ENCODE measurements at places on chromosomes 5 and 9.

- DNase-seq = no peak
- no peak overlapping the region for H3K27ac ChIP-seq
- H3K4me1 ChIP-seq = no peaks in the 10 kb centered on the region
- peaks cover 3% of the 10 kb centered on the region for H3K36me3 ChIP-seq
- no peaks in the 10 kb centered on the region for H3K27me3 ChIP-seq
Observed at GRCh38 chr9:95816716-95817115, 58.8 kb upstream of the ERCC6L2 start.

DNA sequence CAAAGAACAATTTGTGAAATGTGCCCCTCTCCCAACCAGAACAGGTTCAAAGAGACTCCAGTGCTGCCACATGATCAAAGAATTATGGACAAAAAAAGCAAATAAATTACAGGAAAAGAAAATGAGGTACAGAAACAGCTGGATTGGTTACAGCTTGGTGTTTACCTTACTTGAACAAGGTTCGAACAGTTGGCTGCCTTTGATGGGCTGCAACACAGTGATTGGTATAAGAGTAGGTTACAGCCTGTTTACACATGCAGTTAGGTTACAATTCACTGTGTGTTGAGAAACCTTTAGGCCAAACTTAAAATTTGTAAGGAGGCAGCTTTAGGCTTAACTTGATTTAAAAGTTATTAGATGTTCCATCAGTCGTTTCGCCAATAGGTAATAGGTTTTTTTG lies 3.4 kb upstream of the MOCS2 start:
- peaks cover 21% of the 10 kb centered on the region for H3K4me1 ChIP-seq
- H3K27me3 ChIP-seq = no peaks in the 10 kb centered on the region
- DNase-seq = no peak
- no peak overlapping the region for H3K4me3 ChIP-seq
- no peaks in the 10 kb centered on the region for H3K36me3 ChIP-seq

DNA sequence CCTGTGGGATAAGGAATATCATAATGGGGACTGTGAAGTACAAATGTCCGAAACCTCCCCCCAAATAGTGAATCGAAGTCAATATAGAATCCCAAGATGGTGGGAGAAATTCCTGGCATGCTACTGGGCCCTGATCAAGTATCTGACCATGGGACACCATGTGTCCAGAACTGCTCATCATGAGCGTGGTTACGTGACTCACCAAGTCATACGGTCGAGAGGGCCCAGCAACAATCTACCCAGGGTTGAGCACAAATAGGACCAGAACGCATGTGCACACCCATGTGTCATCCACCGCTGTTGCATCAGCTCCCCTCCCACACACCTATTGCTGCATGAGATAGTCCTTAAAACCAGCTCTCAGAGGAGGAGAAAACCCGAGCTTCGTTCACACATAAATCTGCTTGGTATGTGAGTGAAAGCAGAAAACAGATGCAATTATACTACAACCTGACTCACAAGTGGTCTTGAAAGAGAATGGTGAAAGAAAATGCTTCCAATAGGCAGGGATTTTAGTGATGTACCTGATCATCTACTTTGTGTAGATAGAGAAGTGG lies 353.2 kb downstream of the CWC27 start:
- peaks cover 20% of the 10 kb centered on the region for H3K4me1 ChIP-seq
- no peak overlapping the region for H3K4me3 ChIP-seq
- no peaks in the 10 kb centered on the region for H3K27me3 ChIP-seq
- peak; percentile 64 for DNase-seq
- H3K36me3 ChIP-seq = no peaks in the 10 kb centered on the region
- no peak overlapping the region for H3K27ac ChIP-seq

DNA sequence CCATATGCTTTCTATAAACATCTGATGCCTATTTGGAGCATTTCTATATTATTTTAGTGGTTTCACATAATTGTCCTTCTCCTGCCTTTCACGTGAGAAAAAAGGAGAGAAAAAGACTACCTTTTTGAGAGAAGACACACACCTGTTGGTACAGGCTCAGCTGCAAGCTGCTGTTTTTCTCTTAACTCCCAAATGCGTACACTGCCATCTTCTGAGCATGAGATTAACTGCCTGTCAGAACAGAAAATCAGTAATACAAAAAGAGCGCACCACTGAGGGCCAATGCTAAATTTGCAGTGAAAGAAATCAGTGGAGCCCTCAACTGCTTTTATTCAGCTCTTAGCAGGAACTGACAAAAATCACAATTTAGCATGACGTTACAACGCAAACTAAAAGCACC lies 54.9 kb downstream of the WDR41 start:
- no peak for DNase-seq
- H3K4me3 ChIP-seq = no peak overlapping the region
- H3K27ac ChIP-seq = no peak overlapping the region

DNA sequence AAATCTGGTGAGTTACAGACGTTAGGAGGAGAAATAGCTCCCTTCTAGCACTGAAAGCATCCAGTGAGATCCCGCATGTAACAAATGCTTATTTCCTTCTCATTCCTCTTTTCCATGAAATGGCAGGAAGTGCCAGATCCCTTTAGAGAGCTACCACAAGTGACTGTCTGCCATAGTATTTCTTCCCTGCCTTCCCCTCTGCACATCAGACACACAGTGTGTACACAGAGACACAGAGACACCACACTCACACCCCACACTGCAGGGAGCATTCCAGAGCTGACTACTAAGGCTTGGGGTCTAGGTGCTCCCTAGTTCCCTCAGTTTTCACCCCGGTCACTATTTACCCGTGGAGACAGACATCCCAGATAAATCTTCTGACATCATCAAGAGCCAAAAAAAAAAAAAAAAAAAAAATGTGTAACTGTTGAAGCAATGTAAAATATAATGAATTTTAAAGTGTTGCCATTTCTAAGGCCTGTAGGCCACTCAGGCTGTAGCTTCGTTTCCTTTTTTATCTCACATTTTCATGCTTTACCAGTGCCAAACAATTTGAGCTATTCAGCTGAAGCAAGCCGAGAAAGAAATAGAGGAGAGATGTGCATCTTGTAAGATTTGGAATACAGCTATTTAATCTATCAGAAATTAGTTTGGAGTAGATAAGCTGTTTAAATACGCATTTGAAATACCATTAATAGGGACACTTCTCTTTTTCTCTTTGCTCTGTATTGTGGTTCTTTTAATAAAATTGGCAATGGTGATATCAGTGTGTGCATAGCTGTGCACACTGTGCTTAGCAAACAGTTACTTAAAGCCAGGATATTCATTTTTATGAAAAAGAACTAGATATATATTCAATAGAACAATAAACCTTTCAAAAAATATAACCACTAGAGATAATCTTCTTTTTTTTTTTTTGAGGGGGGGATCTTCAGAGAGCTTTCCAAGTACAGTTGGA lies 405.5 kb downstream of the PDE4D start:
- no peak overlapping the region for H3K4me3 ChIP-seq

- H3K27ac ChIP-seq = no peak overlapping the region
- H3K36me3 ChIP-seq = no peaks in the 10 kb centered on the region
- H3K4me1 ChIP-seq = no peaks in the 10 kb centered on the region
- DNase-seq = no peak
- no peaks in the 10 kb centered on the region for H3K27me3 ChIP-seq
Observed at GRCh38 chr9:1210954-1211353, 160.8 kb downstream of the DMRT2 start.

DNA sequence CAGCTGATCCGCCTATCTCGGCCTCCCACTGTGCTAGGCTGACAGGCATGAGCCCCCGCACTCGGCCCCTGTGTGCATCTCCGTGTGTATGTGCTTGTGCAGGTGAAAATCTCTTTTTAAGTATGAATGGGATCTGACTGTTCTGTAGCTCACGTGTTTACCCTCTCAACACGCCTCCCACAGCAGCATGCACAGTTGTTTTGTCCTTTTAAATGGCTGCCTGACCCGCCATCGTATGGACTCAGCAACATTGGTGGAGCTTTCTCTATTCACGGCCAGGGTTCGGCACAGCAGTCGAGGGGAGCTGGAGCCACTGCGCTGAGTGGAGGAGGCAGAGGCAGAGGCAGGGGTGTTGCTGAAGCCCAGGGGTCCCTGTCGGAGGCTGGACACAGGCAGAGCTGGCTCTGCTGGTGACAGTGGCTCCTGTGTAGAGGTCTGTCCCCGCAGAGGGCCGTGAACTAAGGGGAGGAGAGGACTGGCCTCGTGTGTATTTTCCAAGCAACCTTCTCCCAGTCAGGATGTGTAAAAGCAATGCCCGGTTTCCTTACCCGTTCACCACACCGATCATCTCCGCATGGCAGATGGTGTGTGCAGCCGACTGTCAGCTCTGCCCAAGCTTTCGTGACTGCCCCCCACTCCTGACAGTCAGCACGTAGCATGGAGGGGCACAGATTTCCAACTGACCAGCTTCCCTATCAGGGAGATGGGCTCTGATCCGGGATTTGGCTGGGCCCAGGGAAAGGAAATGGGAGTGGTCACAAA lies 37.3 kb downstream of the MRPL36 start:
- H3K4me3 ChIP-seq = no peak overlapping the region
- H3K27ac ChIP-seq = no peak overlapping the region
- H3K36me3 ChIP-seq = no peaks in the 10 kb centered on the region
- no peaks in the 10 kb centered on the region for H3K27me3 ChIP-seq
- no peaks in the 10 kb centered on the region for H3K4me1 ChIP-seq

GRCh38 chr5:90747175-90747574 lies 188.6 kb downstream of the ADGRV1 start:
- H3K27me3 ChIP-seq = no peaks in the 10 kb centered on the region
- H3K36me3 ChIP-seq = no peaks in the 10 kb centered on the region
- H3K4me1 ChIP-seq = no peaks in the 10 kb centered on the region
- H3K4me3 ChIP-seq = no peak overlapping the region
- no peak overlapping the region for H3K27ac ChIP-seq

DNA sequence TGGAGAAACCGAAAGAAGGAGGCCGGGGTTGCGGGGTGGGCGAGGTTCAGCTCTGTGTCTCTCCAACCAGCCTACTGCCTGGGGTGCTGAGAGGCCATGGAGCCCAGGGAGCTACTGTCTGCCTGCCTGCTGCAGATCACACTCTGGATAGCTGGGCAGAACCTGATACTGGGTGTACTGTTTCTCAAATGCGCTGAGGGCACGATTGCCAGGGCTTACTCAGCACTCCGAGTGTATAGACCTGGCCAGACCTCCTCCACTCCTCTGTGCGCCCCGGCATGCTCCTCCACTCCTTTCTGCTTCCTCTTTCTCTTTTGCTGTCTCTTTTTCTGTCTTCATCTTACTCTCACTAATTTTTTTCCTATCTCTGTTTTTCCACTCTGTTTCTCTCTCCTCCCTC lies 215.1 kb downstream of the PAPPA start:
- H3K27me3 ChIP-seq = no peaks in the 10 kb centered on the region
- H3K4me1 ChIP-seq = peaks cover 16% of the 10 kb centered on the region
- H3K36me3 ChIP-seq = no peaks in the 10 kb centered on the region

DNA sequence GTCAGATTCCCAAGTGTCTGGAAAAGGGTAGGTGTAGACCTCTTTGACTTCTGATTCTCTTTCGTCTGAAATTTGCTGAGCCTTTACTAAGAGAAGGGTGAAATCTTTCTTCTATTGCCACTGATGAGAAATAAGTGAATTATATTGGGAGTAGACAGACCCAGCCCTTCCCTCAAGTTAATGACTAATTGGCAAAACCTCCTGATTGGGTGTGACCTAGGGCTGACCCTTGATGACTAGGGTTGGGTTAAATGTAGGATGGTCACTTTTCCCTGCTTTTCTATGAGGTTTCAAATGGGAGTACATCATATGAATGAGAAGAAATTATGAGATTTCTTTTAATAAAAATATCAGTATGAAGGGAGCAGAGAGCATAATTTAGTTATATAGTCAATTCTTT lies 73.4 kb upstream of the C5orf46 start:
- H3K27me3 ChIP-seq = no peaks in the 10 kb centered on the region
- H3K4me3 ChIP-seq = no peak overlapping the region
- H3K27ac ChIP-seq = no peak overlapping the region
- no peaks in the 10 kb centered on the region for H3K36me3 ChIP-seq
- DNase-seq = no peak

DNA sequence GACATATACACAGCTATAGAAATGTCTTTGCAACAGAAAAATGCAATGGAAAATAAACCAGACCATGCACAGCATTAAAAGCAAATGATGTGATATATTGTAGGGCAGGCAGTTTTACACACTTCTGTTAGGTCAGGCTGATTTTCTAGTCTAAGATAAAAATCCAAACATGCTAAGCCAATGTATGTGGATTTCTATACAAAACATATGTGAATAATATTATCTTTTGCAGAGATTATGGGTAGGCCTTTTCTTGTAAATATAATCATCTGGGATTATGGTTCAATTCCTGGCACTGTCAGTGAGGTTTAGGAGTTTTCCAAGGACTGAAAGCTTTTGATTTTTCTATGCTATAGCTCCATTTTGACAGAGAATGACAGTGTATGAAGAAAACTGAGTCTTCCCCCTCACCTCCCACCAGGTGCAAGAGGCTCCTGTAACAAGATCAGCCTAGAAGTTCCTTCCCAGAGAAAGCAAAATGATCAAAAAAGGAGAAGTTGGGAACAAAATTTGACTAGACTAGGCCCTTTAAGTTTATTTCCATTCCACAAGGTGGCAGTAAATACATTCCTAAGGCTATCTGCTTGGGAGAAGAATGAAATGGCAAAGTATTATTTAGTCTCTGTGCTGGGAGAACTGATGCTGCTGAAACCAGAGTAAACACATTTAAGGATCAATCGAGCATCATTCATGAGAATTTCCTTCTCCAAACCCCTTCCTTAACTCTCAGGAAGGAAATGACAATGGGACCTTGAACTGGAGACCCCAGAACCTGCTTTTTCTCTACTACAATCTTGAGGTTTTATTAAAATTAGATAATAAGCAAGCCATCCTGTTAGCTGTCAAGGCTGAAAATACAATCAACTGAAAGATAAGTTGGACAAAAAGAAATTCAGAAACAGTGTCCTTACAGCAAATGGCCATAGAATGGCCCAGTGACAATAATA lies 133.0 kb upstream of the TUT7 start:
- H3K4me3 ChIP-seq = no peak overlapping the region
- H3K36me3 ChIP-seq = no peaks in the 10 kb centered on the region
- no peaks in the 10 kb centered on the region for H3K27me3 ChIP-seq
- DNase-seq = no peak
- H3K4me1 ChIP-seq = no peaks in the 10 kb centered on the region

DNA sequence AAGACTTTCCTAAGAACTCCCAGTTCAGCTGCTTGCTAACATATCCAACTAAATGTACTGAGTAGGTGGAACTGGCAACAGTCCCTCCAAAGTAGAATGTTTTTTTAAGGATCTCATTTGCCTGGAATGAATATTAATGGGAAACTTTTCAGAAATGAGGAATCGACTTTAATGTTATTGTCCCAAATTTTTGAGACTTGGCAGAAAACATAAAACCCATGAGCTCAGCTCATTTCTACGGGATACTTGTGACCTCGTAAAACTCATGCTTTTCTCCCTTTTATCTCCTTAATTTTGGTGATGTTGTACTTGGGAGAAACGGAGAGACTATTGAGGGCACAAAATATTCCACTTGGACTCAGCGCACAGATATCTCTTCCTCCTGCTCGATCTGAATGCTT lies 296.8 kb downstream of the EBF1 start:
- peaks cover 15% of the 10 kb centered on the region for H3K4me1 ChIP-seq
- no peaks in the 10 kb centered on the region for H3K36me3 ChIP-seq
- H3K27ac ChIP-seq = no peak overlapping the region
- no peaks in the 10 kb centered on the region for H3K27me3 ChIP-seq
